ENCODE measurements at places on chromosomes 13 and 19.

DNA sequence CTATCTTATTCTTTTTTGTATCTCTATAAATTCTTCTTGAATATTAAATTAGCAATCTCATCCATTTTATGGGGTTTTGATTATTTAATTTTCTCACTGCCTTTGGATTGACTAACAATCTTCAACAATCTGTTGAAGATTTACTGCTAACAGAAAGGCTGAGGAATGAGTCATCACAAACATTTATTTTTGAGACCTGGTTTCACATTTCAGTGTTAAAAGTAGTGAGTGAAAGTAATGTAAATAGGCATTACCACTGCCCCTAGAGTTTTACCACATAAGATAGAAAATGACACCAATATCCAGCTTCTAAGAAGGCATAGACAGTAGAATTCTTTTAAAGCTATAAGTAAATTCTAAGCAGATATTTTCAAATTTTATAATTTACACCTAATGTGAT, 472.8 kb downstream of the OLFM4 start:
- DNase-seq = no peak

DNA sequence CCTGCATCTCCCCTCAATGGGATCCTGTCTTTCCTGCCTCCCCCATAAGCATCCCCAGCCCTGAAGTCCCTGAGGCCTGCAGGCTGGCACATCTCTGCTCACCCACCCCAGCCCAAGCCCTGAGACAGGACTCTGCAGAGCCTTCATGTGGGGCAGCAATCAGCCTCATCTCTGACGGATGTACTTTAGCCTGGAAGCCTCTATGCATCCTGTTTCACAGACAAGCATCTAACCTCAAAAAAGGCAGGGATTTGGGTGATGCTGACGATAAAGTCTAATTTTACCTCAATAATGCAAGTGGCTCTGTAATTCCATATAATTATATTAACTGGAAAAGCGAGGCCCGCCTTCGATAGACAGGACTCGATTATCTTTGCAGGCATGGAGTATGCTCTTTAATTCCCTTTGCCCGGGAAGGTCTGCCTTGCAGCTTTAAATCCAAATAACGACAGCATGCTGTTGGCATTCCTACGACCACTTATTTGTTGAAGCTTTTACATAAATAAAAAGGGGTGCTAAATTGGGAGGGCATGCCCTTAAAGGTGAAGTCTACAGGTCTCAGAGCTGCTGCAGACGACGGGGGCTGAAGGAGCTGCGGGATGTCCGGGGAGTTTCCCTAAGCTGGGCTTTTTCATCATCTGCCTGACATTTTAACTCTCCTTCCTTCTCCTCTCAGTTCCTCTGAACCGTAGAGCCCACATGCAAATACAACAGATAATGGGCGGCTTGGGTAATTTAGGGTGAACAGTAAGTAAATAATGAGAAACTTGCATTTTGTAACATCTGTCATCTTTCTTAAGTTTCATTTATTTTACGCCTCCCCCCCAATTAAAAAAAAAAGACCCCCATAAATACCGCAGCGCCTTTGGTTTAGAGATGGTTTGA, 211.5 kb downstream of the URI1 start:
- DNase-seq = no peak

DNA sequence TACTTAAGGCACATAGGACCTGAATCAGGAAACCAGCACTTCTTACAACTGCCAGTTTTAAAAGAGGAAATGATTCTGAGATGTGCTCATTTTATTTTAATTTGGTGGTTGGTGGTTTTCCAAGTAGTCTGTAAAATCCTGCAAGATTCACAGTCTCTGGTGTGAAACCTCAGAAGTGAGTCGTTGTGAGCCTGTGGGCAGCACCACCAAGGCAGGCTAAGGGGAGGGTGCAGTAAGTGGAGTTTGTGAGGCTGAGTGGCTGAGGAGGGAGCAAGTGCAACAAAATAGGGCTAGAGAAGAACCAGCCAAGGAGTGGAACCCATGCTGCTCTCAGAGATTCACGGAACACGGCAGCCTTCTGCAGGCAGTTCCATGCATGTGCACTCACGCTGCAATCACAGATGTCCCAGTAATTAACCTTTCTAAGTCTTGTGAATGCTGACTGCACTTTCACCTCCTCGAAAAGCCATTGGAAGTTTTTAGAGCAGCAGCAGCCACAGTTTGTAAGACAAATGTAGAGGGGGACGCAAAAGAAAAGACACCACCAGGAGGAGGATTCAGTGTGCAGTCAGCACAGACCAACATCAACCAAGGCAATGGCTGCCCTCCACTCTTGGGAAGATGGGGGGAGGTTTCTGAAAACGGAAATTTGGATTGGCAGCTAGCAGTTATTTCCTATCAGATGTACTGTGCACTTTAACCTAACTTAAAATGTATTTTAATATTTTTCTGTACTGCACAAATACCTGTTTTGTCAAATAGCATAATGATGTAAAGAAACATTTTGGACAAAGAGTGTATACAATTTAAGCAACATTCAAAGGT, 44.9 kb downstream of the ESD start:
- no peak for DNase-seq

DNA sequence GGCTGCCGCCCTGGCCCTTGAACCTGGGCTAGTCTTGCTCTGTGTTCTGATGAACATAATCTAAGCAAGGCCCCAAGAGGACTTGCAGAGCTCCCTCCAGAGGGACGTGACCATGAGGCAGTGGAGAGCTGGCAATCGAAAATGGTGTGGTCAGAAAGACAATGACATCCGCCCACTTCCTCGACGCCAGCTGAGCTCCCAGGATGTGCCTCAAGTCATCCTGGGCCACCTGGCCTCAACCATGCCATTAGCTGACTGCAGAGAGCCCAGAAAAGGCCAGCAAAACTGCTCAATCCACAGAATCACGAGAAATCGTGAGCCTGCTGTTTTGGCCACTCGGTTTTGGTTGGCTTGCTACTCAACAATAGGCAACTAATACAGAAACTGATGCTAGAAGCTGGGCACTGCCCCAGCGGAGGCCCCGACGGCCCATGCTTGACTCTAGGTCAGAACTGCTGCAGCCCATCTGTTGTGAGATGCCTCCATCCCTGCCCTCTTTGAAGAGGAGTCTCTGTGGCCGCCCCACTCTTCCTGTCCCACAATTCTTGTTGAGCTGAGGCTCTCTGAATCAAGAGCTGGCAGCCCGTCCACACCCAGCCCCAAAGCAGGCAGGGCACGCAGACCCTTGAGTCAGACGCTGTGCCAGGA, 53.3 kb downstream of the STK24 start:
- no peak for DNase-seq

DNA sequence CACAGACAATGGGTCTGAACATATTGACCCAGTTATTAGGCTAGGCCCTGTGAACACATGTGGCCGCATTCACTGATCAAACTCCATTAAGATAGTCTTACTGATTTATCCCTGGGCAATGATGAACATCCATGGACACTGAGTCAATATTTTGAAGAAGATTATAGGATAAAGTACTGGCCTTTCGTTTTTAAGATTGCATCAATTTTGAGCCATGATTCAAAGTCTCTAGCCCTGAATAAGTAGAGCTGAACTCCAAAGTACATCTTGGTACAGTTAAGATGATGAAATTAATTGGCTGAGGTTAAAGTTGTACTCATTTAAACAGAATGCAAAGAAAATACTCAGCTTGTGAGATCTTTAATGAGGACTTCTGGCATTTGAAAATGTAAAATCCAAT, 1581.9 kb downstream of the EFNB2 start:
- DNase-seq = no peak

DNA sequence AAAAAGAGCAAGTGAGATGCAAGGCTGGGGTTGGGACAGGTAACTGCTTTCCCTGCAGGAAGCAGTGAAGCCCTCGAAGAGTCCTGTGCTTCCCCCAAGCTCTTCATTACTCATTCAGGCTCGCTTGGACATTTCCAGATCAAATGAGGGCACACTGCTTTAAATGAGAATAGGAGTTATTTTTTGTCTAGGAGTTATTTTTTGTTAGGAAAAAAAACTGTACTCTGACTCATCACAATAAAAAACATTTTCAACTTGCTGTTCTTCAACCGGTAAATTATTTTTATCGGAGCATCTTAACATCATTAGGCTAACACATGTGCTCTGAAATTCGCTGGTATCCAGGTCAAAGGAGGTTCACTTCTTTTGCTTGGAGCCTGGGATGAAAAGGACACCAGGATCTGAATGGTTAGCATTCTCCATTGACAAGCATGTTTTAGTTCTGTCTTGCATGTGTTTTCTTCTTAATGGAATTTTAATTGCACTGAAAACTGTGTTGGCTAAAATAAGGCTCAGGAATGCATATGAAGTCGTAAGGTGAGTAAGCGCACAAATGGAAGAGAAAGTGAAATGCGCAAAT, 80.7 kb upstream of the STK24 start:
- DNase-seq = no peak

GRCh38 chr13:90455067-90455466, 892.4 kb upstream of the MIR17HG start:
- DNase-seq = no peak

- DNase-seq = no peak
These were observed 17.0 kb downstream of the MTUS2 start for GRCh38 chr13:28837111-28837510.

- no peak for DNase-seq
These were observed 1050.4 kb downstream of the EFNB2 start for GRCh38 chr13:105485081-105485480.

- DNase-seq = no peak
These were observed 405.7 kb upstream of the SLC10A2 start for GRCh38 chr13:103471896-103472295.

GRCh38 chr19:18795540-18795939, 4.4 kb upstream of the COMP start:
- no peak for DNase-seq

DNA sequence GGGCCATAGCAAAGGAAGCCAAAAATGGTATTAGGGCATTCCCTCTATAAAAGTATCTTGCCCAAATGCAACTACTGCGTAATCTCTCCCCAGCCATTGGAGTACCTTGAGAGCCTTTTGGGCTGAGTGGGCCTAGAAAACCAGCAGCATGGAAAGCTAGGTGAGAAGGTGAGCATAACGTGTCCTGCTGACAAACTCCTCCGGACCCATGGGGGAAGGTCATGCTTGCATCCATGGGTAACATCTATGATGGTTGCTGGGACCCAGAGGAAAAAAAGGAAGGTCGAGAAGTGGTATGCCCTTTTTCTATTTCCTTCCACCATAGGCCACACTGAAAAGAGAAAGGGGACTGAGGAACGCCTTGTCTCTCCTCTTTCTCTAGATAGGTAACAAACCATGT, 57.4 kb downstream of the ZNF728 start:
- DNase-seq = no peak

GRCh38 chr19:54535601-54536000, 33.0 kb downstream of the LAIR2 start:
- no peak for DNase-seq

DNA sequence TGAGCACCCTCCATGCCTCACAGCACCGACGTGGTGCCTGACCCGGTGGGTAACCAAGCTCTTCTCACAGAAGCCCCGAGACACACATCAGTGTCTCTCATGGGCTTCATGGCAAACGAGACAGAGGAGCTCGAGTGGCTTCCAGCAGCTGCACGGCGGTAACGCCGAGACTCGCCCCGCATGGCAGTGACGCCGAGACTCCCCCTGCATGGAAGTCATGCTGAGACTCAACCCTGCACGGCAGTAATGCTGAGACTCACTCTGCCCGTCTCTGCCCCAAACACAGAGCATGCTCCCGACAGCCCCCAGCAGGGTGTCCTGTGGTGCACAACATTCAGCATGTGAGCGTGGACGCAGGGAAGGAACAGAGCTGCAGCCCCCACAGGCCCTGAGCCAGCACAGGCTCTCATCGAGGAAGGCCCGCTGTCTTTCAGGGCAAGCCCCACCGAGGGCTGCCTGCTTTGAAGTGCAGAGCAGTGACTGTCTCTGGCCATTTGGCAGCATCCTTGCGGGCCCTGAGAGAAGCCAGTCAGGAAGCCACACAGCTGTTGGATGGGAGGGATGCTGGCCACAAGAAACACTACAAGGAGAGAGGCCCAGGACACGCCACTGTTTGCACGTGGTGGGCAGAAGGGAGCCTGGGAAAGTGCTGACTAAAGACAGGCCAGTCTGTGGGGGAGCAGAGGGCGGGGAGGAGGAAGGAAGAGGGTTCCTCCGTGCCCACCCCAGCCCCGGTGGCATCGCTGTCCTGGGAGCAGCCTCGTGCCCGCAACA, 9.5 kb downstream of the GAS6 start:
- DNase-seq = no peak

- DNase-seq = no peak
These were observed 4.3 kb downstream of the HNRNPL start for GRCh38 chr19:38845374-38846024.

- no peak for DNase-seq
These were observed at the start of gene SYNE4 for GRCh38 chr19:36008336-36008978. SYNE4 (minus strand) TSS chr19:36008813; CDS start chr19:36008681, 132 bp downstream.

DNA sequence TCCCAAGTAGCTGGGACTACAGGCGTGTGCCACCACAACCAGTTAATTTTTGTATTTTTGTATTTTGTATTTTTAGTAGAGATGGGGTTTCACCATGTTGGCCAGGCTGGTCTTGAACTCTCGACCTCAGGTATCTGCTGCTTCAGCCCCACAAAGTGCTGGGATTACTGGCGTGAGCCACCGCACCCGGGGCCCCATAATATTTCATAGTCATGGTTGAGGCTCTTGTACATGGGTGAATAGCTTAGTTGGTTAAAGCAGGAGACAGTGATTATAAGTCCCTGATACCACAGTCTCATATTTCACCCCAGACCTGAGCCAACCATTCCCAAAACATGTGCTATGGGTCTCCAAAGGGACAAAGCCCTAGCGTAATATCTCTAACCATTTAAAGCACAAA, 26.1 kb downstream of the MBNL2 start:
- DNase-seq = no peak

GRCh38 chr13:39282400-39282972, 244.2 kb downstream of the NHLRC3 start:
- DNase-seq = no peak

DNA sequence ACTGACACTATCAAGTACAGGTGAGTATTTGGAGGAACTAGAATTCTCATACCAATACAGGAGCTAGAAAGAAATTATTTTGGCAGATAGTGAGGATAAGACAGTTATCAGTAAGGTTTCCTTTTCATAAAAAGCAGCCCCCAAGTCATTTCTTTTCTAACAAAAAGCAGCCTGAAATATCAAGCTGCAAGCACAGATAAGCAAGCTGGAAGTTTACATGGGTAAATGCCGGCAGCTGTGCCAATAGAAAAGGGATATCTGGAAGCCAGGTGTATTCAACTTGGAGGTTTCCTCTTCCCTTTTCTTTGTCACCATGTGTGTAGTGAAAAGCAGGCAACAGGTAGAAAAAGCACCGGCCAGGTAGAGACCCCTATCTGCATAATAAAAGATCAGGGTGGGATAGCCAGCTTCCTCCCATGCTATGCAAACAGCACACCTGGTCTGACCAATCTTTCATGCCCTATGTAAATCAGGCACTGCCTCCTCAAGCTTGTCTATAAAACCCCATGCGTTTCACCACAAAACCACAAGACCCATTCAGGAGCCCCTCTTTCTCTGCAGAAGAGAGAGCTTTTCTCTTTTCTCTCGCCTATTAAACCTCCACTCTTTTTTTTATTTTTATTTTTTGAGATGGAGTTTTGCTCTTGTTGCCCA, 22.9 kb downstream of the CYP4F2 start:
- no peak for DNase-seq

DNA sequence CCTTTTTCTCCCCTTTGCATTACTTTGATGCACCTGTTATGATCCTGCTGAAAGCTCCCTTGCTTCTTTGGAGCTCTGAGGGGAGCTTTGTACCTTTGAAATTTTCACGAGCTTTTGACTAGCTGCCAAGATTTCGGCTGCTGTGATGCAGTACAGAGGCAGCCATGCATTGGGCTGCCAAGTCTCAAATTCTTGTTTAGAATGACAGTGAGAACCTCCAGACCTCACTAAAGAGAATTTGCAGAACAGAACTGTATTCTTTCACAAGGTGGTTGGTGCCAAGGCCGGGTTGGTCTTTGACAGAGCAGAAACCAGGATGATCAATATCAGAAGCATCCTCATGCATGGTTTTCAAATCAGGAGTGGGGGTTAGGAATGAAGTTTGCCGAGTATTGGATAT, 414.8 kb downstream of the GPC5 start:
- DNase-seq = peak; percentile 8

Data from substantia nigra (tissue), 51 donors.